ENCODE measurements at places on chromosomes 5 and 9.

DNA sequence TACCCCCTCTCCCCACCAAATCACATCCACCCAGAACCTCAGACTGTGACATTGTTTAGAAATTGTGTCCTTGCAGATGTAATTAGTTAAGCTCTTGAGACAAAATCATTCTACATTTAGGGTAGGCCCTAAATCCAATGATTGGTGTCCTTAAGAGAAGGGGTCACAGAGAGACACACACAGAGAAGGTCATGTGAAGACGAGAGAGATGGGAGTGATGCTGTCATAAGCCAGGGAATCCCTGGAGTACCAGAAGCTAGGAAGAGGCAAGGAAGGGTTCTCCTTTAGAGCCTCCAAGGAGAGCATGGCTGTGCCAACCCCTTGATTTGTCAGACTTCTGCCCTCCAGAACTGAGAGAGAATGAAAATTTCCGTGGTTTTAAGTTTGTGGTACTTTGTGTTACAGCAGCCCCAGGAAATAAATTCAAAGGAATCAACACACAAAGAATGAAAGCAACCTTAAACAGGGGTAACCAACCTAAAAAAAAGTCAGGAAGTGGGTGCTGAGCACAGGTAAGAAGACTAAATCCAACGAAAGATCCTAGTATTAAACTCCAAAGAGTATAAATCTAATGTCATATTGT lies 33.6 kb downstream of the TIMD4 start:
- DNase-seq = peak; percentile 51

GRCh38 chr5:129771058-129771838 lies 23.4 kb downstream of the MINAR2 start:
- DNase-seq = no peak

DNA sequence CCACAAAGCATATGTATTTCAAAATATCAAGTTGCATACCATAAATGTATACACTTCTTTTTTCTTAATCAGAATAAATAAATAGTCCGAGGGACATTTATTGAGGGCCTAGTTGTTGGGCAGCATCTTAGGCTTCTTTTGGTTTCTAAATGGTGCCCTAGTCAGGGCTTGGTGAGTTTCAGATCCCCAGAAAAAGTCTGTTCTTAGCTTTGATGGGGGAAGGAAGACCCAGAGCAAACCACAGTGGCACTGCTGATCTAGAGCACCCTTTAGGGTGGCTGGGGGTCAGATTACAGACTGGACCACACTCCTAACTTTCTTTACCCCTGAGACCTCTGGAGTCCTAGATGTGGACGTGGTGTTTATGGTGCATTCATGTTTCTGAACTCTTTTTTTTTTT lies 97.8 kb downstream of the C9orf152 start:
- no peak for DNase-seq

DNA sequence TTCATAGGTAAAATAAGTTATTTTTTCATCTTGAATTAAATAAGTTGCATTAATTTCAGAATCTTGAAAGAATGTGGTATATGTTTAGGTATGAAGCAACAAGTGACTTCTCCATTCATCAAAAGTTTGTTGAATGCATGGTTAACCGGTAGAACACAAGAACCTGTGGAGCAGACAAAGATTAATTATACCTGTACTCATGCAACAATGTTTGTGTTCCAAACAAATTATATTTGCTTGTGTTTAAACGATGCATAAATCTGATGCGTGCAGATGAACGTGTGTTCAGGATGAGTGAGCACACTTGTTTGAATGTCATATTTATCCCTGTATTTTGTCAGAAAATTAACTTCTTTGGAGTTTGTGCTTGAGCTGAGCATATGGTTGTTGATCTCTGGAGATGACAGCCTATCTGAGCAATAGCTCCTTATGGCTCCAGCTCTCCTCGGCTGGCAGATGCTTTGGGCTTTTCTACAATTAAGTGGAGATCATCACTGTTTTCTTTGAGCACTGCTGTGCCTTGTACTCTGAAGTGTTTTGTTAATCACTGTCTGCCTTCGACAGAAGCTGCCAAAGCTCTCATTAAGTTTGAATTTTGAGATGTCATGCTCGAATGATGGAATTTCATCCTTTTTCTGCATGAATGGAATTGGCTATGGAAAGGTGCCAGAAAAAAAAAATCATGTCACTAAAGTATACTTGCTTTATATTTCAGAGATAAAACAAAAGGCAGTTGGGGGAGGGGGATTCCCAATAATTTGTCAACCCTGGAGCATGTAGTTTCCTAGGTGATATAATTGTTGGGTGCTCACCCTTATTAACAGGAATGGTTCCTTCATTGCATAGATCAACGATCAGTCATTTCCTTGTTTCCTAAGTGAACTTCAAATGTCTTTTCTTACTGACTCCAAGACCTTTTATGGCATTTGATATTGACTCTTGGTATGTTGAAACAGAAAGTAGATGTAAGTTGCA lies 502.5 kb upstream of the ARRDC3 start:
- DNase-seq = no peak

GRCh38 chr5:174307031-174307408 lies 261.5 kb downstream of the NSG2 start:
- no peak for DNase-seq

GRCh38 chr5:98443881-98444280 lies 329.6 kb upstream of the RGMB start:
- no peak for DNase-seq

GRCh38 chr5:139844472-139845145 lies 49.0 kb downstream of the PSD2 start:
- DNase-seq = peak; percentile 64

GRCh38 chr9:89021154-89021803 lies 30.0 kb downstream of the S1PR3 start:
- no peak for DNase-seq

DNA sequence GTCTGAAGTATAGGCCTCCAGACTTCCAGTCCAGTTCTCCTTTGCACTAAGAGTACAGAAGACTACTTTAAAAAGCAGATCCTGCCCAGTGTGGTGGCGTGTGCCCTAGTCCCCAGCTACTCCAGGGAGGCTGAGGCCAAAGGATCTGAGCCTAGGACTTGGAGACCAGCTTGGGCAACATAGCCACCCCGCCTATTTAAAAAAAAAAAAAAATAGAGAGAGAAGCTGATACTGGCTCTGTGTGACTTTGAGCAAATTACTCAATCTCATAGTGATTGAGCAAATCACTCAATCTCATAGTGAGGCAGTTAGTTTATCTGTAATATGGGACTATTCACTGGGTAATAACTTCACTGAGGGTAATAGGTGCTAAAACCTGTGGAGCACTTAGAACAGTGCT lies 43.6 kb upstream of the KDM4C start:
- DNase-seq = no peak

Data from CD4-positive, CD25-positive, alpha-beta regulatory T cell (primary cell).